Activated CD4-positive, alpha-beta T cell treated with anti-CD3 and anti-CD28 coated beads, Interleukin-2, amount 10 ng/mL, durations not matched to agents 7 days and 5 days (primary cell): ENCODE measurements at places on chromosomes 1 and 21.
A peak's percentile ranks its signal among the peaks of the same experiment; 100 is the strongest.

GRCh38 chr1:185250063-185250462 lies 67.0 kb downstream of the IVNS1ABP start:
- no peak for DNase-seq

DNA sequence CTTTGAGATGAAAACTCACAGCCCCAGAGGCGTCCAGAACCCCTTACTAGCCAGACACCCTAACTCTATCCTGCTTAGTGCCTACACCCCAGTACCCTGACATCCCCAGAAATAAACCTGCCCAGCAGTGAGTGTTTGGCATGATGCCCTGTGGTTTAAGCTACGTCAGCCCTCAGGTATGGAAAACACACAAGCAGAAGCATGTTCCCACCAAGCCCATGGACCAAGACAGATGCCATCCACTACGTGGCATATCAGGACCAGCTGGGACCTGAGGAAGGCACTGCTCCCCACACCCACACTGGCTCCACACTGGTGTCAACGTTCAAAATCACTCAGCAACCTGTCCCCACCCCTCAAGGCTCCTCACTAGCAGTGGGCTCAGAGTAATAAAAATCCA lies 116.4 kb downstream of the SYT2 start:
- DNase-seq, result no peak

DNA sequence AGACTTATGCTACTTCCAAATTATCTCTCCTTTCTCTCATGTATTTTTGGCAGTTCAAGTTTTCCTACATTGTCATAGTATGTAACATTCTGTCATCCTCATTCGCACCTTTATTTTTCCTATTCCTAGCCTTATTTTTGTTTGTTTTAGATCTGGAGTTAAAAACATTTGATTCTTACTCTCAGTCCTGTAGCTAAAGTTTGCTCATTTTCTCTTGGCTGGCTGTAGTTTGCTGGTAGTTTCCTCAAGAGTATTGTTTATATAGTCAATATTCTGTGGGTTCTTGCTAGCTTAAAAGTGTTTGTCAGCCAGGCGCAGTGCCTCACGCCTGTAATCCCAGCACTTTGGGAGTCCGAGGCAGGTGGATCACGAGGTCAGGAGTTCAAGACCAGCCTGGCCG lies 29.8 kb upstream of the TRIM33 start:
- no peak for DNase-seq

DNA sequence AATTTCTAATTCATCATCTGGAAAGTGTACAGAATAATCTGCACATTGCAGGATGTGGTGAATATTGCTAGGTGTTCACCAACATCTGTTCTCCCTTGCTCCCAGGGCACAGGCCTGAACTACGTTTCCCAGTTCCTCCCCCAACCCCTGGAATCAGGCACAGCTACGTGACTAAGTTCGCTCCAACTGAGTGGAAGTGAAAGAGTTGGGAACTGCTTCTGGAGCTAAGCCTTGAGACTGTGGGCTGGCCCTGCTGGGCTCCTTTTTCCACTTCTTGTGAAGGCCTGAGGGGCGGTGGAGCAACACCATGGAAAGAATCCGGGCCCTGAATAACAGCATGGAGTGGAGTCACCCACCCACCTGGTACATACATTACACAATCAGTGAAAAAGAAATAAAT lies 534.6 kb downstream of the SMYD3 start:
- no peak for DNase-seq

DNA sequence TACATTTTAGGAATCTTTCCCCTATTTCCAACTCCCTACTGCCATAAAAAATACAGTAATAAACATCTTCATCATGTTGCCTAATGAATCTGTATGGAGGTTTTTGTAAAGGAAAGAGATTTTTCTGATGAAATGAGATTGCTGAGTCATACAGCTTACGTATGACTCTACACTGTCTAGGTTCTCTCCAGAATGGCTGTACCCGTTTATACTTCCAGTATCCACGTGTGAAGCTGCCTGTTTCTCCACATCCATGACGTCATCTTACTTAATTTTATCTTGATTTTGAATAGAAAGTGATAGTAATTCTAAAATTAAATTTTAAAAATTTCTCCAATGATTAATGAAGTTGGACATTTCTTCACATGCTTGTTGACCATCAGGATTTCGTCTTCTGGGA lies 103.7 kb downstream of the COQ8A start:
- no peak for DNase-seq

- DNase-seq, result no peak
Observed at GRCh38 chr1:50703240-50703639, 256.8 kb downstream of the FAF1 start.

GRCh38 chr1:205441318-205441633 lies 14.6 kb downstream of the BLACAT1 start:
- no peak for DNase-seq

- no peak for DNase-seq
Observed at GRCh38 chr1:76303340-76303717, 228.8 kb downstream of the ST6GALNAC3 start.

DNA sequence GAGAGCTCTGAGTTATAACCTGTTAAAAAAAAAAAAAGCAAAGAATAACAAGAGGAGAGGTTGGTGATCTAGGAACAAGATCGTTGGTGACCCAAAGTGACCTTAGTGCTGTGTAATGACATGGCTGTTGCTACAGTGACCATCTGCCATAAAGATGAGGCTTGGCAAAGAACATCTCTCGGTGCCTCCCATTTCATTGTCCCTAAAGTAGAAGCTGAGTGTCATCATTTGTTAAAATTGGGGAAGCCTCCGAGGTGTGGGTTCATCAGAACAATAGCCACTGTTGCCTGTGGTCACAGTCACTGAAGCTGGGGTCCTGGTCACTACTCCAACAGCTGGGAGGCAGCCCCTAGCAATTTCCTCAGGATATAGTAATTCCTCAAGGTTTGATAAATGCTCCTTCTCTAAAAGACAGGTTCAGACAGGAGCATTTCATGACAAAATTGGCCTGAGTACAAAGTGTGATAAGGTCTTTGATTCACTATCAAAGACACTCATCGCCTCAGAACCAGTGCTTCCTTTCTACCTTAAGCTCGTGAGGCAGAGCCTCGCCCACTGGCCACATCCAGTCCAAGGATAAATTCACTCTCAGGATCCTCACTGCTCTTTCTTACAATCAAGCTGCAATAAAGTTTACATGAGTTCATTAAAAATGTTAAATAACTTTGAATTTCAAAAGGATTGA lies 81.9 kb upstream of the RGS2 start:
- DNase-seq, result no peak

- DNase-seq, result no peak
Observed at GRCh38 chr1:80769208-80769750, 1031.5 kb upstream of the ADGRL2 start.

DNA sequence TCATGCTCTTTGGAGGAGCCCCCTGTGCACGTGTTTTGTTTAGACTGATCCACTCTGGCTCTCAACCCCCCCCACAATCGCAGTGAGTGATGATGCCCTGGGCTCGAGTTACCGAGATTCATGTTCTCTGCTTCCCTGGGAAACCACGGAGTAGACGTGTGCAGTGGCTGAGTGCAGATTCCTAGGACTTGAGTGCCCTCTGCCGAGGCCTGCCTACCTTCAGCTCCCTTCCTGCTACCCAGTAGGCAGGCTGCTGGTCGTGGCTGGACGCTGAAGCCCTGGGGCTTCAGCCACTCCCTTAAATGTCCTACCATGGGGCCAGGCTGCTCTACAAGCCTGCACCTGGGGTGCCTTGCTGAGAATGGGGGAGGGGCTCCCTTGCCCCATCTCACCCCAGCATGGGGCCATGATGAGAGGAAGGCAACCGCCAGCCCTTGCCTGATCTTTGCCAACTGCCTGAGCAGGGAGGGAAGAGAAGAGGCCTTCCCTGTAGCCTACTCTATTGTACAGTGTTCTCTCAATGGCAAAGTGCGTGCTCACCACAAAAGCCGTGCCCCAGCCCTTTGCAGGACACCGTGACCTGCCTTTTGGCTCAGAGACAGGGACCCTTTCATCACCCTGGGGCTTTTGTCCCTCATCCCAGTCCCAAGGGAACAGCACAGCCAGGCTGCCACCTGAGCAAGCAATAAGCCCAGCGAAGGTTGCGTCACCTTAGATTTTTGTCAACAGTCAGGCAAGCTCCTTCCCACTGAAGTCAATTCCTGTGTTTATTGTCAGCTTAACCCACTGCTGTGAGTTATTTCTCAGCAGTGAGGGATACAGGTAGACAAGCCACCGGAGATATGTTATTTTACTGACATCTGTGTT lies 4.1 kb upstream of the GRIK3 start:
- no peak for DNase-seq

DNA sequence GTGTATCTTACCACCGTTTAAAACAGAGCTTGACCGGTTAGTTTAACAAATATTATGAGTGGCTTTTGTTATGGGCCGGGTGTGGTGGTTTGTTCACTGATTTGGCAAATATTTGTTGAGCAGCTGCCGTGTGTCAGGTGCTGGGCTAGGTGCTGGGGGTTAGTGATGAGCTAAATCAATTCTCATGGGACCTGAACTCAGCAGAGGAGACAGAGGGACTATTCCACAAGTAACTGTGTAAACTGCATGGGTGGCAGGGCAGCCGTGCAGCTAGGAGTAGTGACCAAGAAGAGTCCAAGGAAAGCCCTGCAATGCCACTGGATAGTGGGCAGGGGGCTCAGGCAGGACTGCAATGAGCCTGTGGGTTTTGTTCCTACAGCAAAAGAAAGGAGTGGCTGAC lies 11.2 kb upstream of the C2CD2 start:
- DNase-seq, result no peak

- DNase-seq, result no peak
Observed at GRCh38 chr21:42641311-42642218, 11.9 kb upstream of the PDE9A start.

DNA sequence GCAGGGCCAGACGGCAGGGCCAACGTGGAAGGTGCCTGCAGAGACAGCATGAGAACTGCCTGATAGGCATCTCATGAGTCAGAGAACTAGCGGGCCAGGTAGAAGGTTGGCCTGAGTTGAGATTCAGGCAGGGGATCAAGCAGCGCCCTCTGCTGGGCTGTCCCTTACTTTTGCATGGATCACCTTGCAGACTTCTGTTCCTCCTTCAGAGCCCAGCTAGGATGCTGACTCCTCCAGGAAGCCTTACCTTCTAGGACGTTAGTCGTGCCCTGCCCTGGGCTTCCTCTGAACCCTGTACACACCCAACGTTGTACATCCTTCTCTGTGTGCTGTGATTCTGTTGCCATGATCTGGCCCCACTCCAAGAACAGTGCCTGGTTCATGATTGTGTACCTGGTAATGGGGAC lies 231.3 kb upstream of the VAMP3 start:
- DNase-seq, result peak; percentile 20

GRCh38 chr1:119773711-119774241 lies 5.1 kb upstream of the HMGCS2 start:
- no peak for DNase-seq

- DNase-seq, result no peak
Observed at GRCh38 chr1:65055747-65056146, 89.4 kb upstream of the JAK1 start.

GRCh38 chr1:46581681-46582455 lies 22.2 kb downstream of the MKNK1 start:
- DNase-seq, result peak; percentile 47

DNA sequence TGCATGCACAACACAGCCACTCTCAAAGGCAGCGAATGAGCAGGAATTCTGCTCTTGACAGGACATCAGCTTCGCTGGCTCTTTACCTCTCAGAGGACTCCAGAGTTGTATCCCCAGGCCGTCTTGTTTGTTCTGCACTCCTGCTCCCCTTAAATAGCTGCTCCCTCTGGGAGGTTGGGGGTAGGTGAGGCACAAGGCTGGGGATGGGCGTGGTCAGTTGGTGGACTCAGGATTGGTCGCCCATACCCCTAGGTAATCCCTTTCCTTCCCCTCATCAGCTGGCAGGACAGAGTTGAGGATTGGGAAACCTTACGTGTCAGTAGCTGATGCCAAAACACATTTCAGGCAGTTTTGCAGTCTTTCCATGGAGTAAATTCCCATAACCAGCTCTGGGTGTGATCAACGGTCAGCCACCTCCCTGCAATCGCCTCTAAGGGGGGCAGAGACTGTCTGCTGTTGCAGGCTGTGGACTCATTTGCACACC lies at the start of gene PLA2G2A:
Gene PLA2G2A, minus strand, starts transcription at position 125 of the 484 bp plus-strand sequence. CDS start 845 bp downstream, outside the sequence.
- no peak for DNase-seq

GRCh38 chr1:12648741-12649140 lies 4.9 kb downstream of the AADACL4 start:
- no peak for DNase-seq

DNA sequence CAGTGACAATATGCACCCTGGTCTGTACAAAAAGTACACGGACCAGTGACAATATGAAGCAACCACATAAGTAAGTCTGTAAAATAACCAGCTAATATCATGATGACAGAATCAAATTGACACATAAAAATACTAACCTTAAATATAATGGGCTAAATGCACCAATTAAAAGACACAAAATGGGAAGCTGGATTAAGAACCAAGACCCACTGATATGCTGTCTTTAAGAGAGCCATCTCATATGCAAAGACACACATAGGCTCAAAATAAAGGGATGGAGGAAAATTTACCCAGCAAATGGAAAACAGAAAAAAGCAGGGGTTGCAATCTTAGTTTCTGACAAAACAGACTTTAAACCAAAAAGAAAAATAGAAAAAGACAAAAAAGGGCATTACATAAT lies 70.4 kb upstream of the VCAM1 start:
- DNase-seq, result no peak

DNA sequence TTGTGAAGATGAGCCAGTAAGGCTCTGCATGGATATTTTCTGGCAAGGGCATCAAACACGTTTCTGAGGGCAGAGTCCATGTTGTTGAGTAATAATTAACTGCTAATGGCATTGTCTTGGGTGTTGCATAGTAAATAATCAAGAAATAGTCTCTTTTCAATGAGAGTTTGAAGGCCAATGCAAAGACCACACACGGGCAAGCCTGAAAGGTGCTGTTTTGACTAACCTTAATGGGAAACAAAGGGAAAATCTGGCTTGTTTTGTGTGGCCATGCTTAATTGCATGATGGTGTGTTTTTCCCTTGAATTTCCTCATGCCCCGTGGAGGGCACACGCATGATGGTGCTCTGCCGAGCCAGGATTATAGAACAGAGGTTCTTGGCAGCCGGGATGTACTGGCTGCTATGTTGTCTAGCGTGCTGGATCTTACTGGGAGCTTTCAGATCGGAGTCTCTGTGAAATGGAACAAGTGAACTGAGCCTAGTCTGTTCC lies 127.6 kb downstream of the NOS1AP start:
- DNase-seq, result no peak
